A549 treated with dexamethasone at 1 μM for 4 hours (cell line): ENCODE measurements at places on chromosomes 5 and 9. TPM values are rescaled to one million over a fixed set of nuclear protein-coding genes. Genes with fewer than 3 reads are reported as not detected.

The ELAVL2 gene
- 0.04 to 0.10 TPM in 2 of 5 replicates, not detected in the others for total RNA-seq

The OR1J2 gene
- not detected in 5 replicates for total RNA-seq

The PCDHB4 gene
- total RNA-seq: 0.02 to 0.12 TPM (median 0.02 TPM) in 3 of 5 replicates, not detected in the others

The HBEGF gene
- total RNA-seq: 5.5 to 6.7 TPM (median 5.7 TPM) in 5 replicates

The PTGDS gene
- 0.28 to 1.4 TPM (median 0.77 TPM) in 5 replicates for total RNA-seq

The FRRS1L gene
- total RNA-seq: 0.06 to 0.26 TPM (median 0.22 TPM) in 5 replicates

The PRDM9 gene
- not detected in 5 replicates for total RNA-seq

The TAF11L5 gene
- total RNA-seq: not detected in 5 replicates

The ASPN gene
- total RNA-seq: not detected in 5 replicates

The TPRN gene
- total RNA-seq: 6.4 to 11.2 TPM (median 10.5 TPM) in 5 replicates

The BHMT gene
- not detected in 5 replicates for total RNA-seq

The SLC6A19 gene
- total RNA-seq: 0.32 to 0.66 TPM (median 0.64 TPM) in 5 replicates

The BTNL8 gene
- total RNA-seq: not detected in 5 replicates

The ACTBL2 gene
- 0.05 to 0.07 TPM (median 0.06 TPM) in 3 of 5 replicates, not detected in the others for total RNA-seq

The WNT8A gene
- not detected in 5 replicates for total RNA-seq

The TOPORS gene
- 11.8 to 14.7 TPM (median 13.9 TPM) in 5 replicates for total RNA-seq

The RCL1 gene
- total RNA-seq: 46.4 to 60.9 TPM (median 56.7 TPM) in 5 replicates

The PLAA gene
- total RNA-seq: 31.4 to 38.6 TPM (median 35.7 TPM) in 5 replicates

The FOXD4L4 gene
- 0.04 to 0.07 TPM (median 0.05 TPM) in 3 of 5 replicates, not detected in the others for total RNA-seq

The SLC2A8 gene
- 9.6 to 14.1 TPM (median 12.9 TPM) in 5 replicates for total RNA-seq

The CMYA5 gene
- total RNA-seq: 0.08 to 0.28 TPM (median 0.09 TPM) in 5 replicates

The DIRAS2 gene
- 0.02 TPM in 2 of 5 replicates, not detected in the others for total RNA-seq

The SPATA31A3 gene
- total RNA-seq: not detected in 5 replicates

The INSL6 gene
- not detected in 5 replicates for total RNA-seq

The IL3 gene
- not detected in 5 replicates for total RNA-seq

The SSNA1 gene
- 99.1 to 134 TPM (median 125 TPM) in 5 replicates for total RNA-seq

The PCDHA4 gene
- total RNA-seq: 1.4 to 2.3 TPM (median 1.8 TPM) in 5 replicates

The ASTN2 gene
- total RNA-seq: 3.6 to 5.0 TPM (median 4.5 TPM) in 5 replicates

The SMIM33 gene
- total RNA-seq: not detected in 5 replicates
